ENCODE measurements at places on chromosomes 2 and 18.

DNA sequence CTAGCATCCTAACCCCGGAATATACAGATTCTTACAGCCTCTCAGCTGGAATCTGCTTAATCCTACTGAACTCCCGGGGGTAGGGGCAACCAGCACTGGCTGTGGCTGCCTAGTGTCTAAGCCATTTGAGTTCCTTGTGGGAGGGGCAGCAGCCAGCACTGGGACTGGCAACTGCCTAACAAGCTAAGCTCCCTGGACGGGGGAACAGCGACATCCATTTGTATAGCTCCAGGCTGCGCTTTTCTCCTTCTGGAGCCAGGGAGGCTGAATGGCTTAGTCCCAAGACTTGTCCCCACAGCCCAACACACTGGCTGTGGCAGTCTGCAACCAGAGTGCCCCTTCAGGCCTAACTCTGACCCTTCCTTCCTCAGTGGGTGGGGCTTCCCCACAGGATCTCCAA, 787.2 kb downstream of the METTL4 start:
- DNase-seq: no peak

- no peak for DNase-seq
Measured at GRCh38 chr2:174493549-174494331, 6.9 kb upstream of the GPR155 start.

DNA sequence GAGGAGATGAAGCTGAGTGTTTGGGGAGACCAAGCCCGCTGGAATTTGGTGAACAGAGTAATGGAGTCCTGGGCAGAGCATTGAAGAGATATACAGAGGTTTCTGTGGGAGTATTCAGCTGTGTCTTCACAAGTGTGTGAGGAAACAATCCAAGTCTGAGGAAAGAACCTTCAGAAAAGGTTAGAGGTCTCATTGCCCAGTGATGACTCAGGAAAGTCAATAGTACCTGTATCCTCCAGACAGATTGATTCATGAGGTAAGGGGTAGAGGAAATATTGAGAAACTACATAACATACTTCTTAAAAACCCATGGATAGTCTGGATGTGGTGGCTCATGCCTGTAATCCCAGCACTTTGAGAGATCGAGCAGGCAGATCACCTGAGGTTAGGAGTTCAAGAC, 392.3 kb downstream of the GALNT13 start:
- no peak for DNase-seq

DNA sequence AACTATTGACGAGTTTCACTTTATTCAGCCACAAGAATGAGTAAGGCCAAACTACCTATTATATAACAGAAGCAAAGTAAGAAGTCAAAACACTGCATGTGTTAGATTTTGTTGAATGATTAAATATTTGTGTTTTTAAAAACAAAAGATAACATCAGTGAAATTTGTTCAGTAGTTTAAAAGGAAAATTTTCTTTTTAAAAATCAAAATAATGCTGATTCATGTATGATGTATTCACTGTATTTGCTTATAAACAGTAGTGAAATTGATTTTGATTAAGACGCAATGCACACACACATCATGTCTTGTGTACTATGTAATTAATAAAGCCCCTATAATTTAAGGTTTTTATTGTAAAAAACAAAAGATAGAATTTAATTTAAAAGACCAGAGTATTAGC, 73.6 kb upstream of the PSMD14 start:
- no peak for DNase-seq

- no peak for DNase-seq
Measured at GRCh38 chr2:115160531-115161080, 718.2 kb downstream of the DPP10 start.

- no peak for DNase-seq
Measured at GRCh38 chr2:32702303-32703064, 74.6 kb downstream of the TTC27 start.

DNA sequence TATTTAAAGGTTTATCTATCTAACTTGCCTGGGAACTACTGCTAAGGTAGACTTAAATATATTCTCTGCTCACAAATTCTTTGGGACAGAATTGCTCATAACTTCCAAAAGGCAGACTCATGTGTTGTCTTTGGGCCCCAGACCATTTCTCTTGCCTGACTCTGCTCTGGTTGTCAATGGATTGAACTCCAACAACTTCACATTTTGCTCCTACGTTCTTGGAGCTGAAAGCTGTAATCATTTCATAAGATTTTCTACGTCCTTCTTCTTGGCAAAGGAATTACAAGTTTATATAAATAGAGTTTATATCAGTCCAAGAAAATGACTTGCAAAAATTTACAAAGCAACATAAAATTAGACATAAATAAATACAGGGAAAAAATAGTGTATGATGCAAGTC, 32.9 kb upstream of the PPM1B start:
- no peak for DNase-seq

DNA sequence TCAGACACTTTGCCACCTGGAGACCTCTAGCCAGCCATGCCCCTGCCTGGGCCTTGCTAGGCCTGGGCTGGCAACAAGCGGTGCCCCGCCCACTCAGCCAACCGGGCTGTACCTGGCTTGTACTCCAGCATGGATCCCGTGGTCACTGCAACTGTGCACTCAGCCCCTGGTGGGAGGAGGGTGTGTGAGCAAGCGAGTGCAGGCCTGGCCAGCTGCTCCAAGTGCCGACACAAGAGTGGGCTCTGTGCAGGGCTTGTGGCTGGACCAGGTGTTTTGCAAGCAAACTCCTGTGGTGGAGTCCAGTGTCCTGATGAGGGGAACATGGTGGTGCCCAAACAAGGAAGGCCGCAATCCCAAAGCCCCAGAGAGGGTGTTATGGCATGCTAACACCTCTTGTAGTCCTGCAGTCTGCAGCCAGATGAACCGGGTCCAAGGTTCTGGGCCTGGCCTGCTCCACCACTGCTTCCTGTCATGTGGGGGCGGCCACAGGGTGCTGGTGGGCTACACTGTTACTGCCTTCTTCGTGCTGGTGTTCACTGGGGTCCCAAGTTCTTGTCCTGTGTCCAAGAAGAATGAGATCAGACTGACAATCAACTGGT, 60.1 kb upstream of the CD28 start:
- peak; percentile 73 for DNase-seq

Data from spleen (tissue), 13 donors.